Psoas muscle (tissue), 8 donors: ENCODE measurements at places on chromosomes 3 and 15. TPM values are rescaled to one million over a fixed set of nuclear protein-coding genes. Genes with fewer than 3 reads are reported as not detected.

CFAP92 gene
- total RNA-seq = 0.15 TPM

CTDSPL2 gene
- 17.3 TPM for total RNA-seq

TRPM1 gene
- total RNA-seq = not detected

IL12A gene
- total RNA-seq = 0.79 TPM

IQCF5 gene
- total RNA-seq = not detected

PTH1R gene
- total RNA-seq = 5.8 TPM

RETNLB gene
- total RNA-seq = not detected

COL8A1 gene
- total RNA-seq = 1.2 TPM

CAV3 gene
- 36.4 TPM for total RNA-seq

MORC1 gene
- not detected for total RNA-seq

CHRD gene
- 7.3 TPM for total RNA-seq

ZNF860 gene
- total RNA-seq = not detected

ACAN gene
- total RNA-seq = 0.12 TPM

TRPC1 gene
- total RNA-seq = 0.78 TPM

CLRN1 gene
- not detected for total RNA-seq

SNRPA1 gene
- 14.8 TPM for total RNA-seq

WNT7A gene
- not detected for total RNA-seq

DUOXA2 gene
- not detected for total RNA-seq

REC114 gene
- total RNA-seq = not detected

ACKR2 gene
- 1.1 TPM for total RNA-seq

HRH1 gene
- 1.4 TPM for total RNA-seq

IL17RD gene
- 1.8 TPM for total RNA-seq

HCN4 gene
- total RNA-seq = not detected

MED12L gene
- 0.17 TPM for total RNA-seq

MAGI1 gene
- total RNA-seq = 6.7 TPM

NTRK3 gene
- 0.17 TPM for total RNA-seq

GRAMD1C gene
- 0.62 TPM for total RNA-seq

ANKRD34C gene
- total RNA-seq = not detected

RPP25 gene
- total RNA-seq = 1.6 TPM

CTXND1 gene
- total RNA-seq = 0.04 TPM

SNRK gene
- total RNA-seq = 18.8 TPM

ITGB5 gene
- total RNA-seq = 59.8 TPM

RAB6B gene
- total RNA-seq = 3.0 TPM

GLDN gene
- total RNA-seq = 1.1 TPM

ADGRG7 gene
- total RNA-seq = 0.22 TPM

CSPG5 gene
- total RNA-seq = 0.32 TPM

TMEM40 gene
- total RNA-seq = 4.4 TPM

GOLGA8K gene
- 0.22 TPM for total RNA-seq

PLS1 gene
- total RNA-seq = 0.25 TPM

STX19 gene
- not detected for total RNA-seq

PDIA5 gene
- total RNA-seq = 6.1 TPM

PAQR5 gene
- total RNA-seq = 0.22 TPM

PAK6 gene
- total RNA-seq = 0.56 TPM

TGM5 gene
- total RNA-seq = not detected

GPR87 gene
- not detected for total RNA-seq

IGDCC3 gene
- total RNA-seq = not detected
